Activated T-helper 2 cell treated with anti-CD3 and anti-CD28 coated beads, Interferon-gamma antibody, Interleukin-2, Interleukin-4, amounts not matched to agents 10 μg/mL and 5 μg/mL and 100 μg/mL, durations not matched to agents 14 hours and 24 hours and 36 hours (primary cell): ENCODE measurements at places on chromosomes 2 and 18.

DNA sequence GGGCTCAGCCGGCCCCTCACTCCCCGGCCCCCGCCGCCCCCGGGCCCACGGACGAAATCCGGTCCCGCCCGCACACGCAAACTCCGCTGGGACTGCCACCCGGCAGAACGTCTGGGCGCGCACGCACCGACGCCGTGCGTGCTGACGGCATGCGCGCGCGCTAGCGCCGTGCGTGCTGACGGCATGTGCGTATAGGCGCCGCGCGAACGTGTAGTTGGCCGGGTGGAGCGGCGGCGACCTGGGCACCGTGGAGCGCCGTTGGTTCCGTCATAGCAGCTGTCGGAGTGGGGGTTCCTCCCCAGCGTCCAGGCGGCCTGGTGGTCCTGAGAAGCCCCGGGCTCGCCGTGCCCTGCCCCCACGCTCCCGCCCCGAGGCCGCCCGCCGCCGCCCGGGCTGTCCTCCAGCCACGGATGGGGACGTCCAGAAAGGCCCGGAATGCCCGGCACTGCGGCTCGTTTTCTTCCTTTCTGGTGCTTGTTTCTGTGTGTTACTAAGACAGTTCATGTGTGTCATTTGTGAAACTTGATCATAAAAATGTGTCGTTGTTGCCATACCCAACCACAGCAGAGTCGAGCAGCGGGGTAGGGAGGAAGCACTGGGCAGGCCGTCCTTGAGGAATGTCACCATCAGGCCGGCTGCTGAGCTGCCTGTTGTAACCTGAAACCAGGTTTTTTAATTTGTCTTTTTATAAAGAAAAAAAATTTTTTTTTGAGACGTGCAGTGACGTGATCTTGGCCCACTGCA is at the start of gene TXNL4A:
Gene TXNL4A (minus strand): TSS at position 113 of the 744 bp plus-strand sequence. CDS start 171 bp downstream, outside the sequence.
- H3K4me1 ChIP-seq: peaks cover 28% of the 10 kb centered on the region
- peaks cover 34% of the 10 kb centered on the region for H3K36me3 ChIP-seq
- DNase-seq: peak; percentile 80
- no peaks in the 10 kb centered on the region for H3K27me3 ChIP-seq
- H3K4me3 ChIP-seq: peak within 1 kb of the TSS; percentile 96

GRCh38 chr2:199308567-199308966 is 149.2 kb downstream of the SATB2 start:
- no peak overlapping the region for H3K27ac ChIP-seq
- H3K27me3 ChIP-seq: peaks cover 1% of the 10 kb centered on the region
- no peaks in the 10 kb centered on the region for H3K36me3 ChIP-seq
- no peak for DNase-seq
- H3K4me3 ChIP-seq: no peak overlapping the region

GRCh38 chr2:51673628-51674027 is 641.7 kb upstream of the NRXN1 start:
- no peak overlapping the region for H3K27ac ChIP-seq
- no peaks in the 10 kb centered on the region for H3K36me3 ChIP-seq
- no peaks in the 10 kb centered on the region for H3K27me3 ChIP-seq
- H3K4me1 ChIP-seq: no peaks in the 10 kb centered on the region
- no peak for DNase-seq
- no peak overlapping the region for H3K4me3 ChIP-seq

- no peak for DNase-seq
- peaks cover 12% of the 10 kb centered on the region for H3K27me3 ChIP-seq
- H3K27ac ChIP-seq: no peak overlapping the region
- no peaks in the 10 kb centered on the region for H3K36me3 ChIP-seq
- no peaks in the 10 kb centered on the region for H3K4me1 ChIP-seq
- no peak overlapping the region for H3K4me3 ChIP-seq
These were observed 73.9 kb downstream of the SDC1 start for GRCh38 chr2:20150806-20151571.

- H3K4me1 ChIP-seq: no peaks in the 10 kb centered on the region
- H3K27ac ChIP-seq: no peak overlapping the region
- no peaks in the 10 kb centered on the region for H3K36me3 ChIP-seq
These were observed 27.0 kb downstream of the NTSR2 start for GRCh38 chr2:11642972-11643371.

DNA sequence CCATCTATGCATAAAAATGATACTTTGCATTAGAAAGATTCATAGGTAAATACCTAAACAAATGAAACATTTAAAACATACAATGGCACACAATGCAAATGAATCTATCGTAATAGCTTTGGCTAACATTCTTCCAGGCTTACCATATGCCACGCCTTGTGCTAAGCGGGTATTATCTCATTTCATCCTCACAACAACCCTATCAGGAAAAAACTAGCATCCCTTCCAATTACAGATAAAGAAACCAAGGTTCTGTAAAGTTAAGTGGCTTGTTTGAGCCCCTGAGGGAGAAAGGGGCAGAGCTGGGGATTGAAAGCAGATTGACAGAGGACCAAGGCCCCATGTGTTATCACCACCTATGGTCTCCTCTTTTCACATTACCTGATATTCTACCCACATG is 145.4 kb upstream of the ETAA1 start:
- no peaks in the 10 kb centered on the region for H3K27me3 ChIP-seq
- H3K4me1 ChIP-seq: no peaks in the 10 kb centered on the region
- no peak overlapping the region for H3K4me3 ChIP-seq
- no peak overlapping the region for H3K27ac ChIP-seq
- no peaks in the 10 kb centered on the region for H3K36me3 ChIP-seq
- no peak for DNase-seq

DNA sequence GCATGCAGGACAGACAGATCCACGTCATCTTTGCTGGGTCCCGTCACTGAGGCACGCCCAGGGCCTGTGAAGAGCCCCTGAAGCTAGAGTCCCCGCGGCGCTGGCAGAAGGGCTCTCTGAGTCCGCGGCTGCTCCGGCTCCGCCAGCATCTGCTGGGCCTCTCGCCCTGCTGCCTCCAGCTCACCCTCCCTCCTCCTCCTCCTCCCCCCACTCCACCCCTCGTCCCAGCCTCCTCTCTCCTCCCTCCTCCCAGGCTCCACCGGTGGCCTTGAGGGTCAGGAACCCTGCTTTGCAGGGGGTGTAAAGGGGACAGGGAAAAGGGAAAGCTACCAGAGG is at the start of gene TNS1:
Gene TNS1 (minus strand): TSS at position 151 of the 336 bp plus-strand sequence. CDS start 123 bp downstream, at position 28.
- H3K27me3 ChIP-seq: peaks cover 5% of the 10 kb centered on the region
- H3K4me3 ChIP-seq: no peak within 1 kb of the TSS
- no peak within 1 kb of the TSS for H3K27ac ChIP-seq

DNA sequence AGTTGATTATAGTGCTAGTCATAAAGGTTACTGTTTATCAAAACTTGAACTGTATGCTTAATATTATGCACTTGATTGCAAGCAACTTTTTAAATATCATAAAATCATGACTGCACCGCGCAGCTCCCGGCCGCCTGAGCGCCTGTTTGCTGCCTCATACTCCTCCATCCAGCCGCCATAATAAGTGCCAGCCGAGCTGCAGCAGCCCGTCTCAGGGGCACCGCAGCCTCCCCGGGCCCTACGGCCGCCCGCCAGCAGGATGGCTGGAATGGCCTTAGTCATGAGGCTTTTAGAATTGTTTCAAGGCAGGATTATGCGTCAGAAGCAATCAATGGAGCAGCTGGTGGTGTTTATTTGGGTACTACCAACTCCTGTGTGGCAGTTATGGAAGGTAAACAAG is 337.2 kb downstream of the PAX3 start:
- H3K27ac ChIP-seq: no peak overlapping the region
- DNase-seq: no peak
- no peaks in the 10 kb centered on the region for H3K4me1 ChIP-seq
- no peaks in the 10 kb centered on the region for H3K27me3 ChIP-seq
- no peak overlapping the region for H3K4me3 ChIP-seq

- no peaks in the 10 kb centered on the region for H3K27me3 ChIP-seq
- no peak overlapping the region for H3K4me3 ChIP-seq
- H3K27ac ChIP-seq: no peak overlapping the region
- no peaks in the 10 kb centered on the region for H3K36me3 ChIP-seq
- DNase-seq: no peak
These were observed 19.7 kb upstream of the ARHGAP25 start for GRCh38 chr2:68714866-68715265.

DNA sequence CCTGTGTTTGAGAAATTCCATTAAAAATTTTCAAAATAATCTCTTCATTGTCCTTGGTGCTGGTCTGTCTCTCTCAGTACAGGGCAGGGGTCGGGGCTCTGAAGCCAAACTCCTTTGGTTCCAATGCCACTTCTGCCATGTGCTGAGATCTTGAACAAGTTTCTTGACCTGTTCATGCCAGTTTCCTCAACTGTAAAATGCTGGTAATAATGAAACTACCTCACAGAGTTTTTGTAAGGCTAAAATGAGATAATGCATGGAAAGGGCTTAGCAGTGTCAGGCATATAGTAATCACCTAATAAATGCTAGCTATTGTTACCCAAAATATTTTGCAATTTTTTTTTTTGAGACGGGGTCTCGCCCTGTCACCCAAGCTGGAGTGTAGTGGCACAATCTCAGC is 16.9 kb upstream of the MREG start:
- peak overlapping the region; percentile 70 for H3K27ac ChIP-seq
- peaks cover 18% of the 10 kb centered on the region for H3K36me3 ChIP-seq
- H3K4me3 ChIP-seq: no peak overlapping the region
- H3K4me1 ChIP-seq: peaks cover 36% of the 10 kb centered on the region
- no peaks in the 10 kb centered on the region for H3K27me3 ChIP-seq

DNA sequence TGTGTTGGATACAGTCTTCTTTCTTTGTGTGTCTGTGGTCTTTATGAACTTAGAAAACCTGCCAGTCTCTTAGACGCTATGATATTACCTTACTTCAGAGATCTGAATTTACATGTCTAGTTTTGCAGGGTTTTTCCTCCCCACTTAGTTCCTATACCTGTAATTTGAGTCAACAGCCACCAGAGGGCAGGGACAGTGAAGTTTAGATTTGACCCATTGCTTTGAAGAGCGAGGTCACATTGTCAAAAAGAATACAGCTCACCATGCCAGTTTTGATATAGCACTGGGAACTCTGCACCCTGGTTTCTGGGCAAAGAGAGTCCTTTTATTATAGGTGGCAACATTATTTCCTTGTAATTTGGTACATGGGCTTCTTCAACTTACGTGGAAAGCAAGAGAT is 102.3 kb downstream of the MAPK4 start:
- no peaks in the 10 kb centered on the region for H3K36me3 ChIP-seq
- no peak overlapping the region for H3K4me3 ChIP-seq
- no peaks in the 10 kb centered on the region for H3K27me3 ChIP-seq
- no peak for DNase-seq

- DNase-seq: no peak
- H3K36me3 ChIP-seq: no peaks in the 10 kb centered on the region
- peaks cover 43% of the 10 kb centered on the region for H3K4me1 ChIP-seq
- H3K27ac ChIP-seq: no peak overlapping the region
These were observed 94.5 kb upstream of the MGAT4A start for GRCh38 chr2:98825404-98825803.

GRCh38 chr2:237352279-237352845 is 61.6 kb downstream of the COL6A3 start:
- H3K27ac ChIP-seq: no peak overlapping the region
- H3K27me3 ChIP-seq: no peaks in the 10 kb centered on the region
- no peak for DNase-seq
- H3K4me1 ChIP-seq: no peaks in the 10 kb centered on the region
- no peaks in the 10 kb centered on the region for H3K36me3 ChIP-seq

DNA sequence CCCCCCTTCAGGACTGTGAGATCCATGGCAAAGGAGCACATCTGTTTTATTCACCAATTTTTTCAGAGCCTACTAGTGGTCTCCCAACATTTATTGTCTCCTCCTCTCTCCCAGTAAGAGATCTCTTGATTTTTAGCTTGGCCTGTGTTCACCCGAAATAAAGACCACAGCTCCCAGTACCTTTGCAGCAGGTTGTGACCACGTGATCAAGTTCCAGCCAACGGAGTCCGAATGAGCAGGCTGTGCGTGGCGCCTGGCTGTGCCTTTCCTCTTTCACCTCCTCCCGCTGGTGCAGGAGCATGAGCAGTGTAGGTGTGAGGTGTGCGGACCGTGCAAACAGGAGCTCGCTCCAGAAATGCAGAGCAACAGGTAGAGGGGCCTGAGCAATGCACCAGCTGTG is 143.6 kb upstream of the GLI2 start:
- H3K27ac ChIP-seq: no peak overlapping the region
- H3K4me1 ChIP-seq: no peaks in the 10 kb centered on the region
- H3K4me3 ChIP-seq: no peak overlapping the region
- H3K36me3 ChIP-seq: no peaks in the 10 kb centered on the region

- peaks cover 39% of the 10 kb centered on the region for H3K4me1 ChIP-seq
- no peak overlapping the region for H3K4me3 ChIP-seq
- peaks cover 34% of the 10 kb centered on the region for H3K36me3 ChIP-seq
- DNase-seq: peak; percentile 11
- no peaks in the 10 kb centered on the region for H3K27me3 ChIP-seq
These were observed 37.5 kb downstream of the ACVR1 start for GRCh38 chr2:157838442-157839161.

DNA sequence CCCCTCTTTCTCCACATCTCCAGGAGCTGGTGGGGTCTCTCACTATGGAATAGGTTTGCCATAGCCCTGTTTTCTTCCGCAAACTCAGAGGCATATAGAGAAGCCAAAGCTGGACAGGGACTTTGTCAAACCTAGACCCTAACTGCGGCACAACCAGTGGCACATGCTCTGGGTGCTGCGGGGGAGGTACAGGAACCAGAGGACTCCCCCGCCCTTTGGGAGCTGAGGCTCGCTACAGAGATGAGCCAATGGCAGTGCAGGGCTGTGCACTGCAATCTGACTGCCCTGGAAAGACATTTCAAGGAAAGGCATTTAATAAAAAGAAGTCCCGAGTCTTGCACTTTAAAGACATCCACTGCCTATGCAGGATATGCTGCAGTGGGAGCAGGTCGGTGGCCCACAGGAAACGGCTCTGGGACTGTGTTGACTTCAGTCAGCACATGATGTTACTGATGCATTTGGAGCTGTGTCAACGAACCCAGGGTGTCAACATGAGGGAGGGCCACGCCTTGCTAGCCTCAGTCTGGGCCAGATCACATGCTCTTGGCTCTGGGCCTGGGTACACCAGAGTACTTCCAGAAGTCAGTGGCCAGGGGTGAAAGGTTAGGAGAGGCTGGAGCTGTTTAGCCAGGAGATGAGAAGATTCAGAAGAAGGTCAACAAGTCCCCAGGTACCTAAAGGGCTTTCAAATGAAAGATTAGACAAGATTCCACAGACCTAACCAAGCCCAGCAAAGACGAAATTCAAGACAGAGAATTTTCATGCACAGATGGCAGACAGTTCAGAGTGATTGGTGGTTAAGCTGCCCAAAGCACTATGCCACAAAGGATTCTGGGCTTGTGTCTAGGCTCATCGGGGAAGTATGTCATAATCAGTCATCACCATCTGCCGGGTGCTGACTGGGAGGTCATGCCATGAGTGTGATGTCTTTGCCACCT is 8.2 kb downstream of the SLC35F6 start:
- peaks cover 15% of the 10 kb centered on the region for H3K36me3 ChIP-seq
- no peak overlapping the region for H3K4me3 ChIP-seq
- H3K4me1 ChIP-seq: peaks cover 23% of the 10 kb centered on the region
- H3K27me3 ChIP-seq: no peaks in the 10 kb centered on the region

GRCh38 chr2:19138264-19138825 is 220.1 kb downstream of the OSR1 start:
- no peaks in the 10 kb centered on the region for H3K27me3 ChIP-seq
- H3K36me3 ChIP-seq: no peaks in the 10 kb centered on the region
- no peak overlapping the region for H3K4me3 ChIP-seq
- no peak for DNase-seq
